ENCODE measurements at places on chromosomes 3 and 15.

- DNase-seq = no peak
Observed at GRCh38 chr15:45123397-45123796, 6.3 kb downstream of the DUOXA1 start.

- no peak for DNase-seq
Observed at GRCh38 chr3:177905173-177906125, 630.8 kb upstream of the KCNMB2 start.

DNA sequence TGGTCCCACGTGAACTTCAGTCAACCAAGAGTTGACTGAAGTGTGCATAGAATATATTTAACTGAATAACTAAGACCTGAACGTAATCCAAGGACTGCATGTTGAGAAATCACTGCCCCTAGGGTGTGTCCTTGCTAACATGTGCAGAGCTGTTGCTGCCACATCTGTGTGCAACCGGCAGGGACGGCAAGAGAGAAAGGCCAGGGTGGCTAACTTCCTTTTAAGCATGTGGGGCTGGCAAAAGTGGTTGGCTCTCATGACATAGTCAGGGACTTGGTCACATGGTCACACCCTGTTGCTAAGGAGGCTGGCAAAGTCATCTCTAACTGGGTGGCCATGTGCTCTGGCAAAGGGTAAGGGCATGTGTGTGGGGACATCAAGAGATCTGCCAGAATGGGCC is 52.4 kb downstream of the GASK1A start:
- DNase-seq = no peak

- DNase-seq = no peak
Observed at GRCh38 chr15:99210334-99210733, 39.0 kb downstream of the TTC23 start.

GRCh38 chr3:195035345-195036202 is 235.4 kb downstream of the XXYLT1 start:
- DNase-seq = peak; percentile 76

DNA sequence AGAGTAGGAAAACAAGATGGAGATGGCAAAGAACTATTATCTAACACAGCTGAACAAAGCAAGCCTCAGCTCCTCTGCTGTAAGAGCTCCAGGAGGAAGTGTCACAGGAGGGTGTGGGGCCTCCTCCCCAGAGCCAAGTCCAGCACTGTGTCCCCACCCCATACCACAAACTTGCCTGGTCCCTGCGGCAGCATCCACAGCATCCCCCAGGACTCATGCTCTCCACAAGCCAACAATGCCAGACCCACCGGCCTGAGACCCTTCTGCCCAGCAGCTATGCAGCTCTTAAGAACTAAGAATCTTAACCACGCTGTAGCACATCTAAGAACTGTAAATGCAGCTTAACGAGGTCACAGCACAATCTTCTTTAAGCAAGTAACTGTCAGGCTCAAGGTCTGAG is 9.1 kb downstream of the RBM15B start:
- DNase-seq = no peak

DNA sequence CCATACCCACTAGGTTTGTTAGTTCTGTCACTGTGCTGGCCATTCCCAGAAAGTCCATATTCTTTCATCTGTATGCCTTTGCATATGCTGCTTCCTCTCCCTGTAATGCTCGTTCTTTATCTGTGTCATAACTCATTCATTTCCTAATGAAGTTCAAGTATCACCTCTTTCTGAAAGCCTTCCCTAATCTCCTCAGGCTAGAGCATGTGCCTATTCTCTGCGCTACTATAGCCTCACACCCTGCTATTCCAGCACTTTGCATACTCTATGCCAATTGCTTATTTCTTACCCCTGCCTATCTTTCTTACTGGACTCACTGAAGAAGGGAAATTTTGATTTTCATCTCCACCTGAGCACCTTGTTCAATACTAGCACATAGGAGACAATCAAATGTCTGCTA is 25.6 kb upstream of the C2CD4B start:
- no peak for DNase-seq

- DNase-seq = peak; percentile 17
Observed at GRCh38 chr3:66383998-66384745, 116.7 kb downstream of the LRIG1 start.

DNA sequence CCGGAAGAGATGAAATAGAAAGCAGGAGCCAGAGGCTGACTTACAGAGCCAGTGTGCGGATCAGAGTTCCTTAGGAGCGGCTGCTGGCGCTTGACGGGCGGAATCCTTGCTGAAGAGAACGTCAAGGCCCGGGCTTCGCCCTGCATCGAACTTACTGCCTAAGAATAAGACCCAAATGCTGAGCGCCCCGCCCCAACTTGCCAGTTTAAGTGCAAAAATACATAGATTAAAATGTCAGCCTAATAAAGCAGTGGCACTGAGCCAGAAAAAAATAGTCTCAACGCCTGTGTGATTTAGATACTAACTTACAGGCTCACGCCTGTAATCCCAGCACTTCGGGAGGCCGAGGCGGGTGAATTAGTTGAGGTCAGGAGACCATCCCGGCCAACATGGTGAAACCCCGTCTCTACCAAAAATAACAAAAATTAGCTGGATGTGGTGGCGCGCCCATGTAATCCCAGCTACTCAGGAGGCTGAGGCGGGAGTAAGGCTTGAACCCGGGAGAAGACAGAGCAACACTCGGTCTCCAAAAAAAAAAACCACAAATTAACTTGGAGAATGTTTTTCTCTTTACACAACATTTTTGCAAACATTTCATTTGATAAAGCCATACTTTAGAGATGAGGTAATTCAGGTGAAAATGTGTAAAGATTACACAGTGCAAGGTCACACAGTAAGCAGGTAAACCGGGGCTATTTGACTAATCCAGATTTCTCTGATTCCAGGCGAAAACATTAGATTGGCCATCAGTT is 1.2 kb upstream of the UBP1 start:
- DNase-seq = no peak

- DNase-seq = no peak
Observed at GRCh38 chr3:69272556-69272955, 113.3 kb downstream of the FRMD4B start.

- no peak for DNase-seq
Observed at GRCh38 chr3:107976202-107976800, 114.5 kb downstream of the CD47 start.

DNA sequence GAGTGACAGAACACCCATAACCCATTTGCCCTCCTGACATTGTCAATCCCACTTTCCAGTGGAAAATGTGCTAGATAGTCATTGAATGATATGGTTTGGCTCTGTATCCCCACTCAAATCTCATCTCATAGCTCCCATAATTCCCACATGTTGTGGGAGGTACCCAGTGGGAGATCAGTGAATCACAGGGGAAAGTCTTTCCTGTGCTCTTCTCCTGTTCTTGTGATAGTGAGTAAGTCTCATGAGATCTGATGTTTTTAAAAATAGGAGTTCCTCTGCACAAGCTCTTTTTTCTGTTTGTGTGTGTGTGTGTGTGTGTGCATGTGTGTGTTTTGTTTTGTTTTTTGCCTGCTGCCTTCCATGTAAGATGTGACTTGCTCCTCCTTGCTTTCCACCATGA is 191.7 kb downstream of the ARRDC4 start:
- DNase-seq = no peak

- no peak for DNase-seq
Observed at GRCh38 chr3:169146866-169147237, 516.7 kb downstream of the MECOM start.

GRCh38 chr3:4426782-4427344 is 40.2 kb downstream of the SUMF1 start:
- DNase-seq = no peak

- DNase-seq = no peak
Observed at GRCh38 chr3:189727898-189728297, 96.7 kb downstream of the TP63 start.

GRCh38 chr3:185789891-185790830 is 34.7 kb downstream of the IGF2BP2 start:
- DNase-seq = no peak

DNA sequence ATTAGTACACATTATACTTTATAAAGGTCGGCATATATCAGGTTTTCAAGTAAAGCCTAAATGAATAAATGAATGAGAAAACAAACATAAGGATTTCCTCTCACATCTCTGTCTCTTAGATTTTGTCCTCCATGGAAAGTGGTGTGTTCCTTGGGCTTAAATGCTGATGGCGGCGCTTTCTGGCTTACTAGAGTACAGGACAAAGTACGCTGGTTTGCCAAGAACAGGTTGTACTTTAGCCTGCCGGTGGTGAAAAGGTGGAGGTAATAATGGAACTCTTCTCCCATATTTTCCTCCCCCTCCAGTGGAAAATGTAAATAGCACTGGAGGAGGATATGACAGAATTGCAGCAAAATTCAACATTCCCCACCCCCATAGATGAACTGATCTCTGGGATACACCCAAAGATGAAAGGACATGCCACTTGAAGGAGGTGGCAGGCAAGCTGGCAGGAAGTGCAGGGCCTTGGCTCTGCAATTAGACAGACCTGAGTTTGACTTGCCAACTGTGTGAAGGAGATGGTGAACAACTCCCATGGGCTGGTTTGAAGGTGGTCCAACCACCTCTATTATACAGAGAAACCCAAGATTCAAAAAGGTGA is 29.3 kb downstream of the CEP152 start:
- DNase-seq = no peak

DNA sequence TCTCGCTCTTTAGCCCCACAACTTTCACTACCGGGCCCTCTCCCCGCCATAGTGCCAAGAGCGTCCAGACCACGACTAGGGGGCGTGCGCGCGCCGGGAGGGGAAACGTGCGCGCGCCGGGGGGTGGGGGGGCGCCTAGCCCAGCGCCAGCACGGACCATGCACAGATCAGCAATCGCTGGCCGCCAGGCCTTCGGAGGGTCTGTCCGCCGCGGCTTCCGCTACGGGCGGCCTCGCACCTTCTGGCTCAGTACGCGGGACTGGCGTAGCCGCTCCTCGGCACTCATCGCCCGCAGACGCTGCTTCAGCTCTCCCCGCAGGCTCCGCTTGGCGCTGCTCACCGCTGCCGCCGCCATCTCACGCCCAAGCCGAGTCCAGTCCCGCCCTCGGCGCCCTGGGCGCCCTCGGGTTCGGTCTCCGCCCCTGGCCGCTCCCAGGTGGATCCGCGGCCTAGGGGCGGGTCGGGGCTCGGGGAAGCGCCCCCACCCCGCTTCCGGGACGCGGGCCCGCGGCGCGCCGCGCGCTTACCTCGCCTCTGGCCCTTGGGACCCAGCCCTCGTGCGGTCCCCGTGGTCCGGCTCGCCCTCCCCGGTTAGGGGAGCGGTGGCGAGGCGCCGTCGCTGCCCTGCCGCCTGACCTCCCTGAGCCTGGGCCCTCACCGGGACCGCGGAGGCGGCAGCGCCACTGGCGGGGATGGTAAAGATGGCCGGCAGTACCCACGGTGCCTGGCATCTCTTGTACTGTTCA is at the start of gene MTHFS:
Gene MTHFS (minus strand): TSS at position 381 of the 746 bp plus-strand sequence. CDS start 26 bp downstream, at position 355.
- peak; percentile 77 for DNase-seq

DNA sequence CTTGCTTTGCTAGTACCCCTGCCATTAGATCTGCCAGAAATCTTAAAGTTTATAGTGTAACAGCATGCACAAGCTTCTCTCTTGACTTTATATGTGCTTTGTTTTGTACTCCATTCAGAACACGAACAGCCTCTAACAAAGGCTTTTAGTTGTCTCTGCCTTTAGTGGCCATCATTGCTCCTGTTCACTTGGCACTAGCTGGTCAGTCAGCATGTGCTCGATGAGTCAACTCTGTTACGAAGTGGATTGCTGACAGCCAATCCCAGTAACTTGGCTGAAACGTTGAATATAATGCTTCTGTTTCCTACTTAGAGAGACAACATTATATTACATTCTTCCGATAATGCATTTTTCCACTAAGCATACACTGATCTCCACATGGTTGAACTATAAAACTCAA is 349.2 kb downstream of the NAALADL2 start:
- DNase-seq = no peak

DNA sequence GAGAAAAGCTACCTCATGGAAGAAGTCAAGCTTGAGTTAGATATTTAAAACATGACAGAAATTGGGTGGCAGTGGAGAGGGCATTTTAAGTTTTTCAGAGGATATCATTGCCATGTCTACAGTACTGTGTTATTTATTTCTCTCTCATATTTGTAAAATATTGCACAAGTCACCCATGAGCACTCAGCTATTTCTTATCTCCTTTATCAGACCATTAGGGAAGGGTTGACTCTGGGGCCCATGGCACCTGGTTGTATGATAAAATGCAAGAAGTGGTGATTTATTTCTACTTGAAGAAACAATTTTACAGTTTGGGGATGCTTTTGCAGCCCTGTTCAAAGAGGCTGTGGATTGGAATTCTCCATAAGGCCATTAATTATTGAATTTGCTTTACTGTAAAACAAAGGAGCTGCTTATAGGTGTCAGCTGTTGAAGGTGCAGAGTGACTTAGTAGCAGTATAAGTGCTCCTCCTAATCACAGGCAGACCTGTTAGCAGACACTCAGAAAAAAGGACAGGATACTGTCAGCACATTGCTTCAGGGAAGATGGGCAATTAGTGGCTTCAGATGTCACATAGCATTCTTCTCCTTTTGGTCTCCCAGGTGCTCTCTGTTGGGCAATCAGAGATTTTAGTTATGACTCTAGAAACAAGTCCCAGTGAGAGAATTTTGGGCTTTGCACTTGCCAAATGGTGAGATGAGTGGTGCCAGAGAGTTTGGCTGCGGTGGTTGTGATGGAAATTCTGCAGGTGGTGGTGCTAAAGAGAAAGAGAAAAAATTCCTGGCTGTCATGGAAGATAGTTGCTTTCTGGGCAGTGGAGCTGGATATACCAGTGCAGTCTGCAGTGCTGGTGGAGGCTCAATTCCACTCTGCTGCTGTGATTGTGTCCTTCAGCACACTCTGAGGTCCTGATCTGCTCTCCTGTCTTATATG is 129.7 kb upstream of the ROPN1 start:
- no peak for DNase-seq

- no peak for DNase-seq
Observed at GRCh38 chr3:126679831-126680666, 24.0 kb upstream of the CHCHD6 start.

- no peak for DNase-seq
Observed at GRCh38 chr15:88269356-88270062, 13.0 kb upstream of the NTRK3 start.

DNA sequence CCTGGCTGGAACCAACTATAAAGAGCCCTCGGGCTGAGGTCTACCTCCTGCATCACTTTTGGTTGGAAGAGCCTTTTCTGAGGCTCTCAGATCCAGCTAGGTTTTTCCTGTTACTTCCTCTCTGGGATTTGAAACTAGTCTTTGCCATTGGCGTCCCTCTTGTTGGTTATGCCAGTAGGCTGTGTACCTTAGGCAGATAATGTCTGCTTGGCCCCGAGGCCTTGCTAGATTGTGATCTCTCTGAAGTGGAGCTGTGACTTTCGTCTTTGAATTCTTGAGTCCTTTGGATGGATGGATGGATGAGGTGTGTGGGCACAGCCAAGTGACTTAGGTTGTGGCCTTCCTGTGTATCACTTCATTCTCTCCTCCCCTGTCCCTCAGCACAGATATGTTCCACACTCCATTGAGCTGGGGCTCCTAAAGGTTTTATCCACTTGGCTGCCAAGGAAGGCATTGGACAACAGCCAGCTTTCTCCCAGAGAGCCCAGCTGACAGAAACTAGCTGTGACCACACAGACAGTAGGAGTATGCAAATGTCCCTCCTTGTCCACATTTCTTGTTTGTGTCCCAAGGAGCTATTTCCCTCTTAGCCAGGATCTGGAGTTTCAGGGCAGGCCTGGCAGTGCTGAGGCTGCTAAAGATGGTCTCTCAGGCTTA is 7.9 kb upstream of the DNAJC17 start:
- no peak for DNase-seq

All from H9 (cell line).